ENCODE measurements at places on chromosomes 2 and 18.
A peak's percentile ranks its signal among the peaks of the same experiment; 100 is the strongest.

DNA sequence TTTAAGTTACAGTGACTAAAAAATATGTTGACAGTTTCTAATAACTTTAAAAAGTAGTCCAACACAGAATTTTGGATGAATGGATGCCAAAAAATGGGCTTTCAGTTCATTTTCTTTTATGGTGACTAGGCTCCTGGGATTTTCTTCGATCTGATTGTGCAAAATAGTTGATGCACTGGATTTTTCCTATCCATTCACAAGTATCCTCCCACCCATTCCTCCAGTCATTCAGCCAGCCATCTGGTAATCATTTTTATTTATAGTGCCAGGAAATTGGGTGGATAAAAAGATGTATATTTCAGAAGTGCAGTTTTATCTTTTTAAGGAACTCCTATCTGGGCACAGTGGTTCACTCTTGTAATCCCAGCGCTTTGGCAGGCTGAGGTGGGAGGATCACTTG lies 175.1 kb downstream of the PTPRM start:
- DNase-seq = no peak

DNA sequence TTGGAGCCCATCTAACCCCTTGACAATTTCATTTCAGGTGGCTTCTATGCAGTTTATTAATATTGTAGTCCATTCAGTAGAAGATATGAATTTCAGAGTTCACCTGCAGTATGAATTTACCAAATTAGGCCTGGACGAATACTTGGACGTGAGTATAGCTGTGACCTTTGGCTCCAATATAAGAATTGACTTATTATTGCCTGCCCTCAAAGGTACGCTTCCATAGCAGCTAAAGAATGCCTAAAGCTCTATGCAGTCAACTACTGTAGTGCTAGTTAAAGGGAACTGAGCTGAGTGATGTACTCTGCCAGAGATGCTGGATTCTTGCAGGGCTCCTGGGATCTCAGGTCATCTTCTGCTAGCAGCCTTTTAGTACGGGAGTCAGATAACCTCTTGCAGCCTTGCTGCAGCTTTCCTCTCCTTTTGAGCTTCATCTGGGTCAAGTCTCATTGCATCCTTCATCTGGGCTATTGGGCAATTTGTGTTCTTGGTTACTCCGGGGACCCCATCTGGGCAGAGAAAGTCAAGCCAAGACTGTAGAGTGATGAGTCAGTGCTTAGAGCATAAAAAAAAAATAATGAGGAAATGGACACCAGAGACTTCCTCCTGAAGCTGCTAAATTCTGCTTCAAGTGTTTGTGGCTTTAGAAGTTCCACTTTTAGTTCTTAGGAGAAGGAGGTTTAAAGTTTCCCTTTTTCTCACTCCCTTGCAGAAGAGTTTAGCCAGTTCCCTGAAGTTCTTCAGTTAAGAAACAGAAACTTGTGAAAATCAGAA lies 105.6 kb downstream of the PRPF40A start:
- DNase-seq = no peak

DNA sequence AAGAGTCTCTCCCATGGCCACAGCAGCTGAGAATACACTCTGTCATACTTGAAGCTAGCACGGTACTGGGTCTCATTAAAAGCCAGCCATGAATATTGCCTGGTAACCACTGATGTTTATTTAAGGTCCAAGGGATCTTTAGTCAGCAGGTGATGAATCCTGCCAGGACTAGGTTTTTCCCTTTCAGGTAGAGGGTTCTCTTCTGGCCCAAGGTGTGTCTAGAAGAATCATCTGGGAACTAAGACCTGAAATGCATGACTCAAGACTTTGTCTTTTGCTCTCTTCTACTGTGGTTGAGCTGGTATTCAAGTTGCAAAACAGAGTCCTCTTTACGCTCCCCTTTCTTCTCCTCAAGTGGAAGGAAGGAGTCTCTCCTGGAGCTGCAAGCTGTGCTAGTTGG lies 400.5 kb upstream of the FSIP2 start:
- DNase-seq = no peak

GRCh38 chr18:61606759-61607158 lies 273.5 kb downstream of the CDH20 start:
- DNase-seq = peak; percentile 90

- DNase-seq = no peak
Observed at GRCh38 chr2:7866825-7867224, 815.0 kb upstream of the ID2 start.

GRCh38 chr2:198316852-198317396 lies 512.5 kb downstream of the PLCL1 start:
- DNase-seq = no peak

DNA sequence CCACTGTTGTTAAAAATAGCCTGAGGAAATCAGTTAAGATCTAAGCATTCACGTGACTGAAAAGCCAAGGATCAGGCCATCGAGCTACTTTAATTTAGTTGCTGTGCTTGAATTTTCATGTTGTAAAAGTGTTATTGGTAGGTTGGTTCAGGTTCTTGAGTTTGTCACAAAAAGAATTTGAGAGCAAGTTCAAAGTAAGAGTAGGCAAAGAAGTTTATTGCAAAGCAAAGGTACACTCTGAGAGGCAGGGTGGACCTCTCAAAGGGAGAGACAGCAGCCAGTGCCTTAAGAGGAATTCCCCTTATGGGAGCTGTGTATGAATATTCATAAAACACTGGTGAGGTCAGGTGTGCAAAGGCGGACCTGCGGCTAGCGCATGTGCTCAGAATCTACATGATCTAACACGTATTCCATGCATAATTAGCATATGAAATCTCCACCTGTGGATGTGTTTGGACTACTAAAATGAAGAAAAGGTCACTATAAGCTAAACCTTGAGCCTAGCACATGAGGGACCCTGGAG lies 236.5 kb downstream of the NDUFA10 start:
- DNase-seq = no peak

- DNase-seq = no peak
Observed at GRCh38 chr18:31609886-31610285, 18.2 kb downstream of the TTR start.

DNA sequence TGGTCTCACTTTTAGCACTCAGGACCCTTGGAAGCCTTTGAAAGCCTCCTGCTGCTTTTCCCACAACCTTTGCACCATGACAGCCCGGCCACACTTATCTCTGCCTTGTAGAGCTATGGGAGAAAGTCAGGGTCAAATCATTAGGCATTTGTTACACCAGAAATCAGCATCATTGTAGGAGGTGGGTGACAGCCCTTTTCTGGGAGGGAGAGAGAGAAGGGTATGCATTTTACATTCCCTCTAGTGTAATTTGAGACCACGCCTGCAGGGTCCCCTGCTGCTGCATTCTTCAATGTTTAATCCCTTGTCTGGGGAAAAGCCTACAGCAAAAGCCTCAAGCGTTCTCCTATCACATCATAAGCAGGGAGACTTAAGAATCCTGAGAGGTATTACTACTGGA lies 766.8 kb upstream of the FAM98A start:
- no peak for DNase-seq

GRCh38 chr2:70607121-70607561 lies 53.5 kb upstream of the TGFA start:
- no peak for DNase-seq
